ENCODE measurements at places on chromosomes 16 and 17.
A peak's percentile ranks its signal among the peaks of the same experiment; 100 is the strongest.

GRCh38 chr17:75011401-75012095 lies 922 bp upstream of the MRPL58 start:
- DNase-seq: no peak

DNA sequence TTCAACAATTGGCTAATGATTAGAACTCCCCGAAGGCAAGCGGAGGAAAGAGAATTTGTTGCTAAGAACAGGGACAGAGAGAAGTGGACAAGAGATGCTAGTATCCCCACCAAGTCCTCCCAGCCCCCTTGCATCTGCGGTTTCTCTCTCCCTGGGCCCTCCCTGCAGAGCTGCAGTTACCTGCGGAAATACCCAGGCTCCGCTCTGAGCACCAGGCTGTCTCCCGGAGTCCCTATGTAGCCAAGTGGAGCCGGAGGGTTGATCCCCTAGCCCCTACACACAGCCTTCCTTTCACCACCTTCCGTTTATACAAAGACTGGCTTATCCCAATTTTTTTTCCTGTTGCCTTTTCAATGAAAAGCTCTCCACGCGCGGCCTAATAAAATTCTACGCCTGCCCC lies 834.4 kb downstream of the KCNJ2 start:
- no peak for DNase-seq

DNA sequence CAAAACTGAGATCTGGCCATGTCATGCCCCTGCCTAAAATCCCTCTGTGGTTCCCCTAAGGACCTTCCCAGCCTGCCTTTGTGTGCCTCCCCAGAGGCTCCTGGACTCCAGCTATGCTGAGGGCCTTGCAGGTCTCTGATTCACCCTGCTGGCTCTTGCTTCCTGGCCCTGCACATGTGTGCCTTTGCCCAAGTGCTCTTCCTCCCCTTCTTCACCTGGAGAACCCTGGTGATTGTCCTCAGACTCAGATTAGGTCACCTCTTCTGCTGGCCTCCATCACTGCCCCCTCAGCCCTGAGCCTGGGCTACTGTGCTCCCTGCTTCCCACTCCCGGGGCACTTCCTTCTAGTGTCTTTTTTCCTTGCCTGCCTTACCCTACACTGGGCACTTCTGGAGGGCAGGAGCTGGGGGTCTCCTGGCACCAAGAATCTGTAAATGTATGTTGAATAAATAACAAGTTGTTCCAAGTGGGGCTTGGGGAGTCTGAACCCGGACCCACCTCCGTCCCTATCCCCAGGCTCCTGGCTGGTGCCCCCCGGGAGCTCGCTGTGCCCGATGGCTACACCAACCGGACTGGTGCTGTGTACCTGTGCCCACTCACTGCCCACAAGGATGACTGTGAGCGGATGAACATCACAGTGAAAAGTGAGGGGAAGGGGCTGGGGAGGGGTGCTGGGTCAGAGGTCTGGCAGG lies 7.8 kb downstream of the ITGA3 start:
- no peak for DNase-seq

DNA sequence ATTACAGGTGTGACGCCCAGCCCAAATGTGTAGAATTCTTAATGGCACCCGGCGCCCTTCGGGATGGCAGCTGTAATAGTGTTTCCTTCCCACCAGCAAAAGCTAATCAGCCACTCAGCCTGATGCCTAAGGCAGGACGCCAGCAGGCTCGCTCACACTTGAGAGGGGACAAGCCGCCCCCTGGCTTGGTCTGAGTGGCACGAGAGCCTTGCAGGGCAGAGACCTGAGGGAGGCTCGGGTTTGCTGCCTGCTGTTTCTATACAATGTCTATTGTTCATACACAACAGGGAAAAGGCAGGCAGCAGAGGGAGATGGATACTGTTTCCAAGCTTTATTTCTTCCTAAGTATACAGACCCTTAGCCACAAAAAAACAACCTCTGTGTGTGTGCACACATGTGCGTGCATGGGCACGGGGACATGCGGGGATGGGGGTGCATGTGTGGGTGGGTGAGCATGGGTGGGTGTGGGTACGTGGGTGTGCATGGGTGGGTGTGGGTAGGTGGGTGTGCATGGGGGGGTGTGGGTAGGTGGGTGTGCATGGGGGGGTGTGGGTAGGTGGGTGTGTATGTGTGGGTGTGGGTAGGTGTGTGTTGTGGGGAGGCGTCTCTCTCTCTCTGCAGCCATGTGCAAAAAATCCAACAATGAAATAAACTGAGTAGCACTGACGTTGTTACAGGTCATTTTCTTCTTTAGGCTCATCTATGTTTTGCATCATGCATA lies 10.0 kb downstream of the SLC38A8 start:
- no peak for DNase-seq

DNA sequence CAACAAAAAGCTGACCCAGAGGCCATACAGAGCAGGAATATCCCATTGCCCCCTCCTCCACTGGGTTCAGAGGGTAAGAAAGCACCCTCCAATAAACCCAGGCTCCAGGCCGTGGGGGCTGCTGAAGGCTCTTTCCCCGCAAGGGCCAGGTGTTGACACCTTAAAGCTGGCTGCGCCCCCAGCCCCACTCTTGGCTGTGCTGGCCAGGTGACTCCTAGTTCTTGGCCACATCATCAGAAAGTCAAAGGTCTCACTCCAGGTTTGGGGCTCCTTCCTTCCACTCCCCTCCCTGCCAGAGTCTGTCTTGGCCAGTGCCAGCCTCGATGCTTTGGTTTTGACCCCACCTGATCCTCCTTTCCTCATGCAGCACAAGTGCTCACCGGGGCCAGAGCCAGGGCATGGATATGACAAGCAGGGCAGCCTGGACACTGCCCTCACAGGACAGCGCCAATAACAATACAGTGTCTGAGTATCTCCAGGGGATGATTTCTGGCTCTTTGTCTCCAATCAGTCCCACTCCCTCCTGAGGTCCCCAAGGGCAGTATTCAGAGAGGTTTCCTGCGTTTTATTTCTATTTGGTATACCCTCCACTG lies 8.2 kb downstream of the SLC46A1 start:
- no peak for DNase-seq

DNA sequence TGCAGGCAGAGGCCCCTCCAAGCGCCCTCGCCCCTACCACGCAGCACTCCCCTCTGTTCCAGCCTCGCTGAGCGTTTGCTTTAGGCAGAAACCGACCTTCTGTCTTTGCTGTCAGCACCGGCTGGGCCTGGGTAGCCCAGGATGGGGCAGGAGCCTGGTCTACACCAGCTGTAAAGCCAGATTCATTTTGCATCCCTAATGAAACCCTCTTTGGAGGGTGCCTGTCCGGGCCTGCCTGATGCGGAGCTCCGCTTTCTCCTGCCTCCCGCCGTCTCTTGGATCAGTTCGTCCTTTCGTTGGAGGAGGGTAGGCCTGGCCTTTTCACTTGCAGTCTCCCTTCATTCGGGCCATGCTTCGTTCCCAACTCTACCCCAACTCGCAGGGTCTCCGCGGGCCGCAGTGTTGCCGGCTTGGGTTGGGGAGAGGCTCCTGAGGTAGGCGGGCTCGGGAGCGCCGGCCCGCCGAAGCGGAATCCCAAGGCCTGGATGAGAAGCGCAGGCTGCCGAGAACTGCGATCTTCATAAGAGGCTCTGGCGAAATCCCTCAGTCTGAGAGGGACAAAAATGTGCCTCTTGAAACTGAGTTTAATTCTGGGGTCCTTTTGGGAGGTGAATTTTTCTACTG lies 4.8 kb upstream of the HOXB8 start:
- no peak for DNase-seq

- DNase-seq: no peak
Measured at GRCh38 chr17:53892222-53892621, 69.5 kb downstream of the KIF2B start.

DNA sequence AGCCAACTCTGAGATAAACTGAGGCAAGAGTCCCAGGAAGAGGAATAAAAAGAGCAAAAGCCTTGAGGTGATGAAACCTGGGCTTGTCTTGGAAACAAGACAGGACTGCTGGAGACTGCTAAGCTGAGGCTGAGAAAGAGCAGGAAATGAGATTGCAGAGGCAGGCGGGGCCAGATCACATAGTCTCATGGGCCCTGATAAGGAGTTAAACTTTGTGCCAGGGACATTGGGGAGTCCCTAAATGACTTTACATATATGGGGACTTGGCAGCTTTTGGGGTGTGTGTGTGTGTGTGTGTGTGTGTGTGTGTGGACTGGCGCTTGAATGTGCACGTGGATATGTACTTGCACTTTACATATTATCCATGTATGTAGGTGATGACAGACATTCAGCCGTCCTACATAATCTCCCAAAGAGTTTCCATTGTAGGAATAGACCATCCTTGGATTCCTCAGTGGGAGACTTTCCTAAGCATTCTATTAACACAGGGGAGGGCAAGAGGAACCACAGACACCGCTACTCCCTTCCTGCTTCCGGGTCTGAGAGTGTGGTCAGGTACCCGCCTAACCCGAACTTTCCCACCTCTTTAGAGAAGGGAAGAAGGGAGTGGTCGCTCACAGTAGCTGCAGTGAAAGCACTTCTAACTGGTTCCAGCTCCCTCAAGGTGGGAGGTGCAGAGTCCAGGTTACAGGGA lies 123.1 kb downstream of the LYRM1 start:
- DNase-seq: no peak

DNA sequence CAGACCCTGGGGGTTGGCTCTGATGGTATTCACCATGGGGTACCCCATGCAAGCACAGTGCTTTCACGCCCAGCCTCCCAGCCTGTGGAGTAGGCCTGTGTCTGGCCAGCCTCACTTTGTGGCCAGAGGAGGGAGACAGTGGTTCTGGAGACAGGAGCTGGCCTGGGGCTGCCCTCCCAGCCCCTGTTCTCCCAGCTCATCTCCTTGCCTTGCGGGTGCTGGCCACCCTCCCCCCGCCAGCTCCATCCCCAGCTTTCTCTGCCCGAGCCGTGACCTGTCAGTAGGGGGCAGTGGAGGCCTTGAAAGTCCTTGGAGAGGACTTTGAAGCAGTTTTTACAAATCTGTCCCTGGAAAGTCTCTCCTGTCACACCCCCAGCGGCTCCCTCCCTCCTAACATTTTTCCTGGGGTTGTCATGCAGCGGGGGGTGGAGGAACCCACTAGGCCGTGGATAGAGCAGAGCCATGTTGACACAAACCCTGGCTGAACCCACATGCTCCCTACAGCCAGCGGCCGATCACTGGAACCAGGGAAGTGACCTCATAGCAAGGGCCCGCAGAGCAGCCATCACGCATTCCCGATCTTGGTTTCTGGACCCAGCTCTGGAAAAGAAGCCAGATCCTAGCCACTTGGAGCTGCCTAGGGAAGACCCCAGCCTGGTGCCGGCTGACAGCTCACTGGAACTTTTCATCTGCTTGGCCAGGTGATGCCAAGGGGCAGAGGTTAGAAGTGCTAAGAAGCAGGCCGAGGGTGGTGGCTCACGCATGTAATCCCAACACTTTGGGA lies 289.4 kb downstream of the SEC14L1 start:
- DNase-seq: peak; percentile 80

- DNase-seq: no peak
Measured at GRCh38 chr16:5066511-5066910, 755 bp upstream of the C16orf89 start.

DNA sequence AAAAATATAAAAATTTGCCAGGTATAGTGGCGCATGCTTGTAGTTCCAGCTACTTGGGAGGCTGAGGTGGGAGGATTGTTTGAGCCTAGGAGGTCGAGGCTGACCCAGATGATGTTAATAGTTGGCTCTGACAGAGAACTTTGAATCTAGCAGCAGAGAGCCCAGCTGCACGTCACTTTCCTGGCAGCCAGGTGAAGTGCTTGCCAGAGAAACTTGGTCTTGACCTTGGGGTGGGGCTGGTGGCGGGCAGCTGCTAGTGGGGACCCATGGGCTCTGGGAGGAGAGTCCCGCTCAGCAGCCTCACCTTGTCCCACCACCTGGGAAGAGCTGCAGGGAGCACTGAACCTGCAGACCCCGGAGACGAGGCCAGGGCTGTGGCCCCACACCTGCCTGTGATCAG lies 3.1 kb upstream of the C16orf74 start:
- DNase-seq: no peak

- DNase-seq: no peak
Measured at GRCh38 chr16:590188-590814, 435 bp downstream of the RAB40C start.

DNA sequence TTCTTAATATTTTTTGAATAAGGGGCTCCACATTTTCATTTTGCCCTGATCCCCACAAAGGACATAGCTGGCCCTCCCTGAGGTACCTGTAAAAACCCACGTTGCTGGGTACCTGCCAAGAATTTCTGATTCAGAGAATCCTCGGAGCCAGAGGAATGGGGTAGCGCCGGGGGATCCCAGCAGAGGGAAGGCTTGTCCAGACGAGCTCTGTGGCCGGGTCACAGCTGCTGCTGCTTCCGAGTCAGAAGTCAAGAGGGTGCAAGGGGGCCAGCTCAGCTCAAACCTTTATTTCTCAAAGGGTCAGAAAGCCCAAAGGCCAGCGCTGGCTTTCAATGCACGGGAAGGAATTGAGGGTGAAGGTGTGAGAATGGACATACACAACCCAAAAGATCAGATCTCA lies 68.9 kb upstream of the SDK2 start:
- no peak for DNase-seq

DNA sequence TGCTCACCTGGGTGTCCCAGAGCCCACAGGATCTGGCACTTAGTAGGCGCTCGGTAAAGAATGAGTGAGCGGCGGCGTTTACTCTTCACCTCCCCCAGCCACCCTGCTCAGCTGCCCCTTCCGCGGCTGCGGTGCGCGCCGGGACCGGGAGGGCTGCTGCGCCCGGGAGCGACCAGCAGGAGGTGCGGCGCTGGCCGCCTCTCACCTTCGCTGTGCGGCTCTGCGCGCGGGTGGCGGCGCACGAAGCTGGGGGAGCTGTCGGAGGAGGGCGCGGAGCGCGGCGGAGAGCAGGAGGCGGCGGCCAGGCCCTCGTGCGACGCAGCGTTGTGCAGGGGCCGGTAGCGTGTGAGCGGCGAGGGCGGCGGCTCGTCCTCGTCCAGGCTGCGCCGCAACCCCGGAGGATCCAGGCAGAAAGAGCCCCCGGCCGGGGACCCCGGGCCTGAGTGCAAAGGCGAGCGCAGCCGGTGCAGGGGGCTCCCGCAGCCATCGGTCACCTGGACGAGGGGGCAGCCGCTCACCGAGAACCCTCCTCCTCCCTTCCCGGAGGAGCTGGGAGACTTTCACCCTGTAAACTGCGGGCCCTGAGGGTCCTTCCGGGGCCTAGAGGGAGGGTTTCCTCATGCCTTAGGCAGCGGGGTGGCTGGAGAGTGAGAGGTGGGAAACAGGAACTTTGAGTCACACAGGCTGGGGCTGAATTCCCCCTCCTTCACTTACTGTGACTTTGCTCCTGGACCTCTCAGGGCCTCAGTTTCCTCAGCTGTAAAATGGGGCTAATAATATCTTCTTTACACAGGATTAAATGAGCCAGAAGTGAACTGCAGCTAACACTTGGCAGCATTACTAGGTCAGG lies 12.5 kb downstream of the SAMD14 start:
- DNase-seq: no peak

DNA sequence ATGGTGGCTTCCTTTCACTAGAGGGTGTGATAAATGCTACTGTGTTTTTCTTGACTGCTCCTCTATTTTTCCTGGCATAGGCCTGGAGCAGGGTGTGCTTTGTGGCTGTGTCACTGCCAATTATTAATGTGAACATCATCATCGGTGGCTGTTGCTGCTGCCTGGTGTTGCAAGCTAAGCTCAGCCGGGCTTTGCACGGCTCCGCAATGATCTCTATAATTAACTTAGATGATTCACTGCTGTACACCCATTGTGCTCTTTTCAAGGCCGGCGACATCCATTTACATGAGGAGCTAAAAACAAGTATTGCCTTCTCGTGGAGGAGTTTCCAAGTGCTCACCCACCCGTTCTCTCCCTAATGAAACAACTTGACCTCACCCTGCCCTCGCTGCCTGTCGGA lies 160.1 kb upstream of the IRX3 start:
- no peak for DNase-seq
